A549 treated with ZK216348 at 1 μM for 4 hours (cell line): ENCODE measurements at places on chromosomes 3 and 15. TPM values are rescaled to one million over a fixed set of nuclear protein-coding genes. Genes with fewer than 3 reads are reported as not detected.

SLC22A13 gene
- total RNA-seq, result 0.13 TPM in 1 of 5 replicates, not detected in the others

ATRIP gene
- total RNA-seq, result 6.9 to 9.8 TPM (median 8.7 TPM) in 5 replicates

HHLA2 gene
- 0.07 to 0.15 TPM in 2 of 5 replicates, not detected in the others for total RNA-seq

CPA3 gene
- not detected in 5 replicates for total RNA-seq

TTLL13 gene
- total RNA-seq, result 0.11 to 0.43 TPM (median 0.16 TPM) in 4 of 5 replicates, not detected in the other

BNC1 gene
- total RNA-seq, result 0.45 to 0.88 TPM (median 0.53 TPM) in 5 replicates

SLCO3A1 gene
- 14.5 to 30.6 TPM (median 26.9 TPM) in 5 replicates for total RNA-seq

EFHB gene
- total RNA-seq, result 0.53 to 1.6 TPM (median 0.75 TPM) in 5 replicates

ZNF639 gene
- total RNA-seq, result 14.8 to 23.7 TPM (median 21.1 TPM) in 5 replicates

OR5H15 gene
- not detected in 5 replicates for total RNA-seq

SECISBP2L gene
- 3.8 to 9.0 TPM (median 8.4 TPM) in 5 replicates for total RNA-seq

CEMIP gene
- 0.82 to 1.8 TPM (median 1.2 TPM) in 5 replicates for total RNA-seq

EFL1 gene
- 22.1 to 28.4 TPM (median 23.2 TPM) in 5 replicates for total RNA-seq

C3orf18 gene
- total RNA-seq, result 2.2 to 3.7 TPM (median 2.7 TPM) in 5 replicates

CD200 gene
- total RNA-seq, result not detected in 5 replicates

SAMD7 gene
- not detected in 5 replicates for total RNA-seq

DPPA2 gene
- not detected in 5 replicates for total RNA-seq

ALG1L2 gene
- total RNA-seq, result not detected in 5 replicates

TMEM266 gene
- total RNA-seq, result 0.07 to 0.19 TPM (median 0.13 TPM) in 5 replicates

RNF168 gene
- 3.3 to 4.8 TPM (median 4.1 TPM) in 5 replicates for total RNA-seq

TGM4 gene
- 0.08 to 0.12 TPM in 2 of 5 replicates, not detected in the others for total RNA-seq

TIMP4 gene
- 10.8 to 13.2 TPM (median 12.0 TPM) in 5 replicates for total RNA-seq

PRSS50 gene
- total RNA-seq, result not detected in 5 replicates

CHRD gene
- 0.07 to 0.42 TPM (median 0.15 TPM) in 5 replicates for total RNA-seq

GPR62 gene
- total RNA-seq, result not detected in 5 replicates

IQGAP1 gene
- total RNA-seq, result 137 to 278 TPM (median 151 TPM) in 5 replicates

CLDN16 gene
- total RNA-seq, result 0.07 to 0.34 TPM in 2 of 5 replicates, not detected in the others

PCBP4 gene
- total RNA-seq, result 9.3 to 16.6 TPM (median 12.9 TPM) in 5 replicates

CPN2 gene
- total RNA-seq, result not detected in 5 replicates

ANKRD63 gene
- total RNA-seq, result 0.21 to 0.67 TPM (median 0.35 TPM) in 4 of 5 replicates, not detected in the other

TMEM41A gene
- 17.4 to 23.4 TPM (median 21.5 TPM) in 5 replicates for total RNA-seq

GOLGA6D gene
- total RNA-seq, result 0.07 TPM in 1 of 5 replicates, not detected in the others

WDR5B gene
- 2.2 to 3.9 TPM (median 3.6 TPM) in 5 replicates for total RNA-seq

LINGO1 gene
- 5.3 to 12.5 TPM (median 10.7 TPM) in 5 replicates for total RNA-seq

SCG3 gene
- 0.06 TPM in 1 of 5 replicates, not detected in the others for total RNA-seq
